ENCODE measurements at places on chromosomes 6 and 20. TPM values are rescaled to one million over a fixed set of nuclear protein-coding genes. Genes with fewer than 3 reads are reported as not detected.

NKX2-2 gene
- total RNA-seq = not detected

FNDC11 gene
- 0.09 TPM for total RNA-seq

ZBTB46 gene
- 0.88 TPM for total RNA-seq

PNPLA1 gene
- total RNA-seq = not detected

NKAIN4 gene
- total RNA-seq = 5.2 TPM

All from A549 treated with ZK216348 at 1 μM for 4 hours (cell line).